Central memory CD4-positive, alpha-beta T cell (primary cell): ENCODE measurements at places on chromosomes 11 and 22.
A peak's percentile ranks its signal among the peaks of the same experiment; 100 is the strongest.

DNA sequence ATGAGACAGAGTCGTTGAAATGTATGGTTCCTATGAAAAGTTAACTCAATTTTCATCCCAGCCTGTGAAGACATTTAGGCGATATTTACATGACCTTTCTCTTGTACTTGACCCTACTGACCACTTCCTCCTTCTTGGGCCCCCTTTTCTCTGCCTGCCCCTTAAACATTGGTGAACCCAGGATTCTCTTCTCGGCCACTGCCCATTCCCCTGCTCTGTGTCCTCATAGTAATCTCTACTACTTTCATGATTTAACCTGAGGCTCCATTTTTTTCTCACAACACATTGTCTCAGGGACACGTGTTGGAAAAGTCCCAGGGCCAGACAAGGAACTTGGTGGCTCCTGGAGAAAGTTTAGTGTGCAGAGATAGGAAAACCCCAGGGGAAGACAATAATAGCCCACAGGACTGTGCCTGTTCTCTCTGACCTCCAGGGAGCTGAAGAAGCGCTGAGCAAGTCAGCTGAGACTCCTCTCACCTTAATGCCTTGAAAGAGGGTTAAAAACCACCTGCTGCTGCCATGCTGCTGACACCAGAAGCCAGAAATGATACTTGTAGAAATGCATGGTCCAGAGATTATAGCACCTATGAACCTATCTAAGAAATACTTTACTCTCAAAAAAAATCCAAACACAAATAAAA is 42.5 kb upstream of the SPATA19 start:
- DNase-seq: no peak

DNA sequence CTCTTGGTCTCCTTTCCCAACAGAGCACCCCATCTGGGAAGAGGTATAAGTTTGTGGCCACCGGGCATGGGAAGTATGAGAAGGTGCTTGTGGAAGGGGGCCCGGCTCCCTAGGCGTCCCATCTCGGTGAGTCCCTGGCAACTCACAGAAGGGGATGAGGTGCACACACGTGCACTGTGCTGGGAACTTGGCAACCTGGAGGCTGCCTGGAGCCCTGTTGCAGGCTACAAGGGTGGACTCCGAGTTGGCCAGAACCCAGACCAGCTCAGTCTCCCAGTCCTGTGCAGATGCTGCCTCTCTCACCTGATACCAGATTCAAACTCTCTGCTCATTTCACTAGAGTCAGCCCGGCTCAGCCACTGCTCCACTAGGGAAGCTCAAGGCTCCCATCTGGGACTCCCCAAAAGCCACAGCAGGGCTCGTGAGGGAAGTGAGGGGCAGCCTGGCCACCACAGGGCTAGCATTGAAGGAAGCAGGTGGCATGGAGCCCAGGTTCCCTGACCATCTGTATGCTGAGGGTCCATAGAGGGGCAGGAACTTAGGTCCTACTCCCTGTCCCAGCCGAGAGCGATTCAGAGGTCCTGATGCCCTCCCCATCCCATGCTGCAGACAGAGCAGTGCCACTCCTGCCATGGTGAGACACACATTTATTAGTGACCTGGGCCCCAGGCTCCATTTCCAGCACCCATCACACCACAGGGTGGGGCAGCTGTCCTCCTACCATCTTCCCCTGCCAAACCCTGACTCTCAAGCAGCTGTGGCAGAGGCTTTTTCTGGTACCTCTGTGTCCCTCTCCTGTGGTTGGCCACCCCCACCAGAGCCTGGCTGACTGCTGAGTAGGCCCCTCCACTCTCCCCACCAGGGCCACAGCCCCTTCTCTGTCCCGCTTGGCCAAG is 4.0 kb downstream of the PRR33 start:
- DNase-seq: no peak

GRCh38 chr11:35629511-35629910 is 11.3 kb downstream of the FJX1 start:
- DNase-seq: no peak

DNA sequence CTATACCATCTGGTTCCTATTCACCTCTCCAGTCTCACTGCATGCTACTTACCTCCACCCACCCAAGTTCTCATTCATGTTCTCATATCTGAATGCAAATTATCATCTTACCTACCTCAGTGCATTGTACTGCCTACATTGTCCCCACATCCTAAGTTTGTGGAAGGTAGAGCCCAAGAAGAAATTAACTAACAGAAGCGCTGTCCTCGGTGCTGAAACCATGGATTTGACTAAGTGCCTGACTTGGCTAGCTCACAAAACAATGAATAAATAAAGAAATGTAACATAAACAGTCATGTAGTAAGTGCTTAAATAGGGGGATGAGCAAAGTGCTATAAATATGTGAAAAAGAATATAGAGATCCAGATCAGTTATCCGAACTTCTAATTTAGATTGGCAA is 63.2 kb downstream of the GRIA4 start:
- DNase-seq: no peak

GRCh38 chr11:372809-373715 is 3.8 kb downstream of the B4GALNT4 start:
- DNase-seq: no peak

DNA sequence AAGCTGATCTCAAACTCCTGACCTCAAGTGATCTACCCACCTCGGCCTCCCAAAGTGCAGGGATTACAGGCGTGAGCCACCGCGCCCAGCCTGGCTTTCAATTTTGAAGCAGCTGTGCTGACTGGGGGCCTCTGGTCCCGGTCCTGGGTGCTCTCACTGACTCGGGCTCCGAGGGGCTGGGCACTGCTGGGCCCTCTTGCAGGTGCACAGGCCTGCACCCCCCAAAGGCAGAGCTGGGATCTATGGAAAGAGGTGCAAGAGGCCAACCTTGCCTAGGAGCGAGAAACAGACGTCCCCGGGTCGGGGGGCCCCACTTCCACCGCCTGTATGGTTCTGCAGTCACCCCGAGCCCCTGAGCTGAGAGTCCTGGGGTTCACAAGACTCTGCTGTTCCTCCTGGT is 33.2 kb downstream of the KIAA0930 start:
- DNase-seq: no peak

- DNase-seq: no peak
Measured at GRCh38 chr22:41913842-41914534, 886 bp downstream of the SHISA8 start.

GRCh38 chr11:47087801-47088200 is 88.9 kb downstream of the ARFGAP2 start:
- no peak for DNase-seq

GRCh38 chr22:27747396-27748221 is 53.9 kb downstream of the MN1 start:
- no peak for DNase-seq

DNA sequence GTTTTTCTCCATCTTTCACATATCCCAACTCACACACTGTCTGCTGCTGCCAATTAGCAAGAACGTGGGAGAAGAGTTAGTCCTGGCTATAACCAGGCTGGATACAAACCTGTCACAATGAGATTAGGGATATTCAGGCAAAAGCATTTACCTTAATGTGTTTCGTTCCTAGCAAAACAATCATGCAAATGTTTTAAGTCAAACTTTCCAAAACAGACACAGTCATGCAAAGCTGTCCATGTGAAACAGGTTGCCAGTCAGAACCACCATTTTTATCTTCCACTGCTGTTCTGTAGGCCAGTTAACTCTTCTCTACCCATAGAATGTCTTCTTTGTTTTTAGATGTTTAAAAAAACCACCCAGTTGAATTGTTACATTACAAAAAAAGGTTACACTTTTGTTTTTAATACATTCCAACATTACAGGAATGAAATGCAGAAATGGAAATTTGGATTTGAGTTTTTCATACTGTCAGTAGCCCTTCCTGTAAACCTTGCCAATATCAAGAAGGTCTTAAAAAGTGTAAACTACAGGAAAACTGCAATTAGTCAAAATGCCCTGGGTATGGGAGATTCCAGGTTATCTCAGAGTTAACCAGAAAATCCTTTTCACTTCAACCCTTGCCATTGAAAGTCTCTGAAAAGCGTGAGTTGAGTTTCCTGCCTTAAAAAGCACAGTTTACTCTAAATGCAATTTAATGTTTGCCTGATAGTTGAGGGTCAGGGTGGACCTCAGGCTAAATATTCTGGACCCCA is 34.2 kb upstream of the LDLRAD3 start:
- no peak for DNase-seq

GRCh38 chr11:57546869-57547475 is 9.6 kb downstream of the SMTNL1 start:
- DNase-seq: no peak

GRCh38 chr11:43852057-43852636 is 28.5 kb upstream of the ALKBH3 start:
- peak; percentile 22 for DNase-seq

DNA sequence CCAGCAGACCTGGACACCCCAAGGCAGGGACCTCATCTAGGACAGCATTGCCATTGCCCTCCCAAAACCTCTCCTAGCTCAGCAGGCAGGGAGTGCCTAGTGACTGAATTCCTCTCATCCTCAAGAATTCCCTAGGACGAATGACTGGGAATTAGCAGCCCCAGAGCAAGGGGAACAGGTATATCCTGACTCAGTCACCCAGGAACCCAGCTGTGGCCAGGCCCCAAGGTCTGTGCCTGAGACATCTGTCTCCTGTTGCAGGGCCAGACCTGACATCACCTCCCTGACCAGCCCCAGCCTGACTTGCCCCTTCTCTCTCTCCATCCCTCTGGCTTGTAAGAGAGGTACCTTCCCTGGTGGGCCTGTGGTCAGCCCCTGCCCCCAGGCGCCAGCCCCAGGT is 39.0 kb upstream of the SUSD2 start:
- DNase-seq: no peak

- no peak for DNase-seq
Measured at GRCh38 chr11:95358511-95359340, 127.7 kb upstream of the SESN3 start.

DNA sequence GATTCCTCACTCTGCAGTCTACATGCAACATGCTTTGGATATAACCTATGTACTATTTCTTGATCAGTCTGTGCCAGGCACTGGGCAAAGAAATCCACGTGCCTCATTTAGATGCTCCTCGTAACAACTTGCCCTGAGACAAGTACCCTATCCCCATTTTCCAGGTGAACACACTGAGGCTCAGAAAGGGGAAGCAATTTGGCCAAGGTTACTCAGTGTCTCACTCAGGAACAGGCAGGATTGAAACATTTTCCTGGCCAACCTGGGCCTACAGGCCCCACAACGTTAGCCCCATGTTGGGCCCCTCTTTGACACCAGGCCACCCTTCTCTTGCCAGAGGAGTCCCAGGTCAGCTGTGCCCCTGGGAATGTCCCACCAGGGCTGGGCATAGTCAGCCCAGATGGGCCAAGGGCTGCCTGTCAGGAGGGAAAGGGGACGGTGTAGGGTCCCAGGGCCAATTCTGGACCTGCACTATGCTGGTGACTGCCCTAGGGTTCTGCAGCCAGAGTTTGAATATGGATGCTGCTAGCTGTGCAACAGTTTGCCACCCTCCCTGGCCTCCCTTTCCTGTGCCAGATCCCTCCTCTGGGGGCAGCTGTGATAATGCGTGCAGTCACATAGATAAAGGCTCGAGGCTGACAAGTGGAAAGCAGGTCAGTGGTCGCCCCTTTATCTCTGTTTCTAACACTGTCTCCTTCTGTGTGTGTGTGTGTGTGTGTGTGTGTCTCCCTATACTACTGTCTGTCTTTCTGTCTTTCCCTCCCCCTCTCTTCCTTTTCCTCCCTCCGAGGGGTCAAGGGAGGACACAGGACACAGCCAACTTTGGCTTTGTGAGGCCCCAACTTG is 10.4 kb upstream of the EMID1 start:
- no peak for DNase-seq

- DNase-seq: no peak
Measured at GRCh38 chr11:125261588-125261987, 97.0 kb downstream of the PKNOX2 start.
